Trophoblast cell (in vitro differentiated cells and primary cell): ENCODE measurements at places on chromosomes 11 and 22.

- DNase-seq: no peak
Measured at GRCh38 chr11:61403658-61404057, 11.3 kb downstream of the TMEM216 start.

DNA sequence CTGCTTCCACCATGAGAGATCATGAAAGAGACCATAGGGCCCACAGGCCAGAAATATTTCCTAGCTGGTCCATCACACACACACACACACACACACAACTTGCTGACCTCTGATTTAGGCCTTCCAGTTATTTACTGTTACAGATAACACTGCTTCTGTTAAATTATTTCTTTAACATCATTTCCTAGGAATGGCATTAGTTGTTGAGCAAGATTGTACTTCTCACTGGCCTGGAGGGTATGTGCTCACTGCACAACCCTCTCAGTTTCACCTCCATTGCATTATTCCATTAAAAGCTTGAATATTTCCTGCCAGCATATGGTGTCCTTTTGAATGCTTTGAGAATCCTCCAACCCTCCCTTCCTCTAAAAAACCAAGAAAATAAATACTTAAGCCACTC is 104.4 kb downstream of the MICAL2 start:
- DNase-seq: peak; percentile 85

GRCh38 chr22:28243539-28243938 is 324.5 kb upstream of the PITPNB start:
- no peak for DNase-seq

DNA sequence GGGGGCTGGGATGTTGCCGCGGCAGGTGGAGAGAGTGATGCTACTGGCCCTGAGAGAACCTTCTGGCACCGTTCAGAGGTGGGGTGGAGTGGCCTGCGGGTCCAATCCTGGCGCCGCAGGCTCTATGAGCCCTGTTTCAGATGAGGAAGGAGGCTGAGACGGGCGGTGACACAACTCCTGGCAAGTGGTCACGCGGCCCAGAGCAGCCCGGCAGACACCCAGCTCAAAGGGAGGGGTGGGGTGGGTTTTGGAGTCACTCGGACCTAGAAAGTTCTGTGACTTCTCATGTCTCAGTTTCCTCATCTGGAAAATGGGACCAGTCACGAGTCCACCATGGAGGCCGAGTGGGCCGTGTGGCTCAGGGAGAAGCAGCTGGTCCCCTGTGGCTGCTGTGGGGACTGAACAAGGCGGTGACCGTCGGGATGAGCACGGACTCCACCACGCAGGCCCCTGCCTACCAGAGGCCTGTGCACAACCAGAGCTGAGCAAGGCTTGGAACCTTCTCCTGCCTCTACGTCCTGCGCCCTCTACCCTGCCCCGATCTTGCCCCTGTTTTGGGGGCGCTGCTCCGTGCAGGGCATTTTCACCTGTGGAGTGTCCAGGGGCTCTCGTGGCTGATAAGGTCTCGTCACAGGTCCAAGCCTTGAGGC is 3.7 kb downstream of the TSPO start:
- peak; percentile 64 for DNase-seq

- DNase-seq: no peak
Measured at GRCh38 chr22:22352371-22352999, 107.9 kb downstream of the VPREB1 start.

DNA sequence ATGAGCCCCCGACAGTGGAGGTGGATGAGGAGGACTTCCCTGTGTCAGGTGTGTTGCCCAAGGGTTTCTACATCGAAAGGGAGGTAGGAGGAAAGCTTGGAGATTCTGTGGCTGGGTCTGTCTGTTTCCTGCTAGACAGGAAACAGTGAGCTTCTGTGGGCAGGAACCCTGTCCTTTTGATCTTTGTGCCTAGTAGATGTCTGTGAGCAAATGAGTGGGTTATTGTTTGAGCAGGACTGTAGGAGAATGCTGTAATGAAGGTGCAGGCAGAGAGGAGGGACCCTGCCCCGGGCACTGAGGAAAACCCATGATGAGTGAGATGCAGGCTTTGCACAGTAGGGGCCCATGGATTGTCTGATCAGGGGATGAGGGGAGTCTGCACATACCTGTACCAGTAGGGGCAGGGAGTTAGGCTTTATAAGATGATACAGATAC is 14.0 kb downstream of the USP35 start:
- no peak for DNase-seq
